ENCODE measurements at places on chromosomes 2 and 18. TPM values are rescaled to one million over a fixed set of nuclear protein-coding genes. Genes with fewer than 3 reads are reported as not detected.

DNA sequence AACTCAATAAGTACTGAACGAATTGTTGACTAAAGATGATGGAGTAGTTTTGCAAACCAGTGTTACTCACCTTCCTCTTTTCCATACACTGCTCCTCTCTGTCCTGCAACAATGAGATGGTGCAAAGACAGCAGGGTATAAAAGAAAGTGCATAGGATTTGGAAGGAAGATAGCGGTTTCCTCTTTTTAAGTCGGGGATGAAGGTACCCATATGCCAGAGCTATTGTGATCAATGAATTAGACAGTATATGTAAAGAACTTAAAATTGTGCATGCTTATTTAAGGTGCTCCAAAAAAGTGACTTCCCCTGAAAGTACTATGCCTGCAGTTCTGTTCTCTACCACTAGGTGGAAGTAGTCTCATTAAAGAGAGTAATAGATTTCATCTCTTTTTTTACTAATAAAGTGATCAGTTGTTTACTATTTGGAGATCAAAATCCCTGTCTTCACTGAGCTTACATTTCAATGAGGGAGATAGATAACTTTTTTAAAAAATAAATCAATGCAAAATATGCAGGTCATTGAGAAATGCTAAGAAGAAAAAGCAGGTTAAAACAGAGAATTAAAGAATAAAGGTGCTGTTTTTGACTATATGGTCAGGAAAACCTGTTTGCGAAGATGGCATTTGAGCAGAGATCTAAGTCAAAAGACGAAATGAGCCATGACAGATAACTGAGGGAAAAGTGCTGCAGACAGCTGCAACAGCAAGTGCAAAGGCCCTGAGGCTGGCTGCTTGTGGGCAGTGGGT is 339.7 kb upstream of the SLC14A2 start:
- DNase-seq: no peak

GRCh38 chr2:238096311-238097011 is 3.7 kb upstream of the ESPNL start:
- DNase-seq: peak; percentile 15

Gene ATG9A
- total RNA-seq: 37.0 TPM

Gene ZNF396
- total RNA-seq: 2.4 TPM

DNA sequence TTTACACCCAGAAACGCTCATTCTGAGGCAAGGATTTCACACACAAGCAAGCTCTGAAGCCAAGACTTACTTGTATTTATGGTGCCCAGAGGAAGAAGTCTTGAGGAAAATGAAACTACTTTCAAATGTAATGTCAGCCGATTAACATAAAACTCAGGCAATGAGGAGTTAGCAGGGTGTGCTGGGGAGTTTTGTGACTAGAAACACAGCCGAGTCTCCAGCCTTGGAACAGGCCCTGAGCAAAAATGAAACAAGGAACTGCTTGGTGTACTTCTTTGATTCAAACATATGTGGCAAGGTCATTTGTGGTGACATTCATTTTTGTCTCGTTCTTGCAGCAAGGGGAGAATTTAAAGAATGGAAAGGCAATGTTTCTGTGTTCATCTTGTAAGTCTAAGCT is 4.5 kb downstream of the DYTN start:
- no peak for DNase-seq

- no peak for DNase-seq
Measured at GRCh38 chr2:138766464-138766863, 13.7 kb downstream of the NXPH2 start.

GRCh38 chr18:6150430-6150829 is 255.1 kb upstream of the TMEM200C start:
- DNase-seq: no peak

Gene DPP4
- total RNA-seq: 11.8 TPM

- no peak for DNase-seq
Measured at GRCh38 chr18:29164020-29164706, 987.2 kb upstream of the CDH2 start.

- no peak for DNase-seq
Measured at GRCh38 chr2:102703748-102704147, 58.1 kb upstream of the TMEM182 start.

GRCh38 chr18:54561706-54562267 is 29.3 kb upstream of the DYNAP start:
- no peak for DNase-seq

DNA sequence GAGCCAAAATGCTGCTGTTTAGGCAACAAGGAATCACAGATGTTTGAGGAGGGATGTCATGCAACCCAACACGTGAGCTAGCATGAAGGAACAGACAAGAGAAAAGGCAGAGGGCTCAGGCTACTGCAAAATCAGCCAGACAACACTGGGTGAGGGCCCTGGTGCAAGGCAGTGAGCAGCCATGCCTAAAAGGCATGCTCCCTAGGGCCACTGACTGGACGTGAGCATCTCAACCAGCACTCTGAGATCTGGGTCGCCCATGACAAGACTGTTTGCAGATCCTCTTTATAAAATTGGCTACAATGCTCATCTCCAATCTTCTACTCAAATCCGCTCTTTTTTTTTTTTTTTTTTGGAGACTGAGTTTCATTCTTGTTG is 49.1 kb downstream of the KIAA2012 start:
- DNase-seq: no peak

GRCh38 chr2:16623031-16623430 is 42.6 kb downstream of the CYRIA start:
- DNase-seq: no peak

DNA sequence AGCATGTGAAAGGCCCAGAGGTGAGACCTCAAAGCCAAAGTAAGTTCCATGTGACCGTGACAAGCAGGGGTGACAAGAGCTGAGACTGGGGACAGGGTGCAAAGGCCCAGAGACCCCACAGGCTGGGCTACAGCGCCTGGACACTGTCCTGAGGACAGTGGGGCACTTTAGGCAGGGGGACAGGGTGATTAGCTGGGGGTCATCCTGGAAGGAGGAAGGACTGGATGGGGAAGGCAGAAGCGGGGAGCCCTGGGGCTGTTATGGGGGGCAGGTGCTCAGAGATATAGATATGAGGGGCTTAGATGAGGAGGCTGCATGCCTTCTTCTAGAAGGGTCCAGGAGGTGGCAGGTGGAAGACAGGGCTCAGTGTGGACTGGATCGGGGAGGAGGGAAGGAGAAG is 31.5 kb downstream of the KIF1A start:
- DNase-seq: no peak

Gene CPLX4
- not detected for total RNA-seq

Gene ZFAND2B
- 52.0 TPM for total RNA-seq

DNA sequence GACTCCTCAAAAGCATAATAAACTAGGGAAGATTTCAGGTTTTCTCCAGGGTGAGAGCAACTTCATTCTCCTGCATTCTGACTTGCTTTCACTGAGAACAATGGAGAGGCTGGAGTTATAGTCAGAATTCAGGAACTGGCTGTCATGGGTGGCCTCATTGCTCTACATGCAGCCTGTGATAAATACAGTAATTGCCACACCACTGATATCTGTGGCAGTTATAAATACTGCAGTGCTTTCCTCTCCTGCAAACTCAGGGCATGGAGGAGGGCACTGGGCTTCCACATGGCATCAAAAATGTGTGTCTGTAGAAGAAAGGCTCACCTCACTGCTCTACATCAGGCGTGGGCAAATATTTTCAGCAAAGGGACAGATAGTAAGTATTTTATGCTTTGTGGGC is 510.2 kb downstream of the ZNF516 start:
- no peak for DNase-seq

Gene TBC1D8
- 89.7 TPM for total RNA-seq

DNA sequence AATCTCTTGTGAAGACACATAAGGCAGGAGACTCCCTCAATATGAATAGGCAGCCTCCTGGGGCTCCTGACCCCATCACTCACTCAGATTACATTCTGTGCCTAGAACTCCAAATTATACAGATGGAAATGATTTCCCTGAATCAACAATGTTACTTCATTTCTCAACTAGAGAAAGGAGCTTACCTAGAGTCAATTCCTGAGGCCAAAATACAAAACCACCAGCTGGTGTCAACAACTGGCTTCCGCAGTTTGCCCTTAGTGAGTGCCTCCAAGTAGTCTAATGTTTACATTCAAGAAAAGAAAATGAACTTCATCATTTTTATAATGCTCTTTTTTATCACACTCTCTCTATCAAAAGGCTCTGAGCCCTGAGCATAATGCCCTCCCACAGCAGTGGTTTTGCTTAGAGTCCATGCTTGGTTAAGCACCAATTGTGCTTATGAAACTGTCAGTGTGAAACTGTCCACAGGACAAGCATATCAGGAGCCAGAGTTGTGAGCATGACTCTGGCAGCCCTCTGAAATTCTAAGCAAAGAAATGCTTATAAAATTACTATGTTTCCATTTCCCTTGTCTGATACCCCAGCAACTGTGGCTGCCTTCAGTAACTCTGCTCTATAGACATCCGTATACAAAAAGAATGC is 305.7 kb upstream of the PKDCC start:
- no peak for DNase-seq

Gene TBR1
- 0.64 TPM for total RNA-seq

DNA sequence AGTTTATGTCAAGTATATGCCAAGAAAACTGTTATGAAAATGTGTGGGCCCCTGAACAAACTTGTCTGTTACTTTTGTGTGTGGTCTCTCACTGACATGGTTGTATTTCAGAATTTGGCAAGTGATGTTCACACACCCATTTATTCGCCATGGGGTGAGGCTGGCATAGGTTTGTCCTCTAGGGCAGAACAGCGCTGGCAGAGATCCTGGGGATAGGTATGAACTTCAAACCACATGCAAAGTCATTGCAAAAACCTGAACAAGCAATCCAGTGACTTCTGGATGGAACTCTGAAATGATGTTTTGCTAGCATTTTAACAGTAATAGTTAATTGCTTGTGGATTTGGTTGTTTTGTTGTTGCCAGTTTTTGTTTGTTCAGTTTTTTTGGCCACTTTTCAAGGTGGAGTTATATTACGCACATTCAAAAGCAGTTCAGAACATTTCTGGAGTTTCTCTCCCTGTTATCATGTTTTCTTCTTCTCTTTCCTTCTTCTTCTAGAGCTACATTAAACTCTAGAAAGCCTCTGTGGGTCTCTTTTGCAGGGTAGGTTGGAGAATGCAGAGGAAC is 78.5 kb downstream of the MDH1 start:
- DNase-seq: no peak

Gene DYNAP
- total RNA-seq: not detected

Gene RAB1A
- 89.5 TPM for total RNA-seq

- peak; percentile 61 for DNase-seq
Measured at GRCh38 chr2:38076152-38076709, 280 bp upstream of the CYP1B1 start.

GRCh38 chr2:8141079-8141707 is 540.7 kb upstream of the ID2 start:
- DNase-seq: no peak

GRCh38 chr2:23366720-23367119 is 18.3 kb upstream of the KLHL29 start:
- DNase-seq: no peak

DNA sequence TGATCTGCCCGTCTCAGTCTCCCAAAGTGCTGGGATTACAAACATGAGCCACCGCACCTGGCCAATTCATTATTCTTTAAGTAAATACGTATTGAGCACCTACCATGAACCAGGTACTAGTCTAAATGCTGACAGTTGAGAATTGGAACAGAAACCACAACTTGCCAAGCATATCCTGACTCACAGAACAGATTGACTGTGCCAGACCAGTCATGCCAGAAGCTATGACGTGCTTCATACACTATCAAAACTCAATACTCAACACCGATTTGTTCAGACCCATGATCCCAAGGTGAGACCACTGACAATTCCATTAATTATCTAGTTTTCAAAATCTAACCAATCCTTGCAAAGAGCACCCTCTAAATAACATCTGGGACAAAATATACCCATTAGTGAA is 148.6 kb downstream of the B3GNT2 start:
- DNase-seq: no peak

DNA sequence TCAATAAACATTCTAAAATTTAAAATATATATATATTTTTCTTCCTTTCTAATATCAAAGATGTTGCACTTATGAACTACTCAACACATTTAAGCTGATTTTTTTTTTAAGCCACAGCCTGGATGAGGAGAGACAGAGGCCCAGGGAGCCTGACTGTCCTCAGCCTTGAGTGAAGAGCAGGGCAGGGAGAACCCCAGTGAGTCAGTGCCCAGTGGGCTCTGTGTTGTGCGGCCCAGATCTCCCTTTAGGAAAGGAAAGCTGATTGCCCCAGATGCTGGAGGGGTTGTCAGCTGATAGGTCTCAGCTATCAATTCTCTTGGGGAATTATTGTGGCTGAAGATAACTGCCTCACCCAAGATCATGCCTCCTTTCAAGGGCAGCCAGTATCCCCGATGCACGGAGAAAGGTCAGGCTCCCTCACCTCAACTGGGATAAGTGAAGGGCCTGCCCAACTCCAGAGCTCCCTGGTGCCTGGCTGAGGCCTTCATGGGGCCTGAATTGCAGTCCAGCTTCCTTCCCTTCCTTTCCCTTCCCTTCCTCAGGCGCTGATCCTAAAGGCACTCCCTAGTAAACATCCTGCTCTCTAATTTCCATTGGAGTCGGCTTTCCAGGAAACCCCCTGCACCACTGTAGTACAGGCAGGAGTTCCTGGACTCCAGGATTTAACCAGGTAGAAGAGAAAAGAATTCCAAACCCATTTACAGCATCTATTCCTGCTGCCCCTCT is 106.9 kb upstream of the ATL2 start:
- DNase-seq: no peak

Gene ACOXL
- not detected for total RNA-seq

DNA sequence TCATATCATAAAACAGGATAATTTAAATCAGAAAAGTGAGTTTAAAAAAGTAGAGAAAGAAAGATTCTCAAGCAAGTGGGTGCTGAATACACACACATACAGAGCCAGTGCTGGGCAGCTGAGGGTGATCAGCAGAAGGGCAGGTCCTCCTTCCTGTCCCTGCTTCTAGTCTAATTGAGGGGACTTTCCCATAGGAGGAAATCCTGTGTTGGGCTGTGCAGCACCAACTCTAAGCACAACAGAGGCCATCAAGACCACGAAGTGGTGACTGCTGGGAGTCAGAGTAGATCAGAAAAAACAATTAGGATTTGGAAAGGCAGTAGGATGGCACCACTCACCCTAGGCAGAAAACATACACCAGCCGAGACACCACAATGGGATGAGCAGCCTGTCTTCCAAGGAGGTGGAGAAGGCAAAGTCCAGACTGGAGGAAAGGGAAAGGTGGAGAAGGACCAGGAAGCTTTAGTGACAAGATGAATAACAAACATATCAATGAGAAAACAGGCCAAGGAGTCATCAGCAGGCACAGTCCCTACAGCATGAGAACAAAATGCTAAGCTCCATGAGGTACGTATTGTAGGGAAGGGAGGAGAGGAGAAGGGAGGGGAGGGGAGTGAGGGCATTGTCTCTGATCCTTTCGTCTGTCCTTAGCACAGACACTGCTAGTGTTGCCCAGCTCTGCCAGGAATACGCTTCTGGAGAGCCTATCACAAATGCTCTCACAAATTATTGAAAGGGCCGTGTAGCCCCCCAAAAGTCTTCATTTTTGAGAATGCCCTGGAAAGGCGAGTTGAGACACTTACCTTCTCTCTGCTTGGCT is 16.7 kb upstream of the MSGN1 start:
- DNase-seq: no peak

DNA sequence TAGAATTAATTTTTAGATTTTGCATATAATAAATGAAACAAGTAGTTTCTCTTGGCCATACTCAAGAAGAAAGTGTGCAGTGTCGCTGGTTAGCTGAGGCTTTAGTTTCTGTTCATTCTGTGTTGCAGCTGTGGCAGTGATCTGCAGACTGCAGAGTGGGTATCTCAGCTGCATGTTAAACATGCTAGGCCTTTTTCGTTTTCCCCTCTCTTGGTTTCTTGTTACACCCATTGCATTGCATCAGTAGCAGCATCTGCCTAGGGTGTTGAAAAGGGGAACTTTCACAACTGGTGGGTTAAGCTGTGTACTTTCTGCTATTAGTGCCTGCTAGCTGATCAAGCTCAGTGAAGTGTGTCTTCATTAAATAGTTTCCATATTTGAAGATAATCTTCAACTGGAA is 51.3 kb downstream of the ACSL3 start:
- no peak for DNase-seq

Gene RIT2
- not detected for total RNA-seq

All from breast epithelium (tissue), 4 donors.